SJCRH30 (cell line): ENCODE measurements at places on chromosomes 5 and 9.
A peak's percentile ranks its signal among the peaks of the same experiment; 100 is the strongest.

DNA sequence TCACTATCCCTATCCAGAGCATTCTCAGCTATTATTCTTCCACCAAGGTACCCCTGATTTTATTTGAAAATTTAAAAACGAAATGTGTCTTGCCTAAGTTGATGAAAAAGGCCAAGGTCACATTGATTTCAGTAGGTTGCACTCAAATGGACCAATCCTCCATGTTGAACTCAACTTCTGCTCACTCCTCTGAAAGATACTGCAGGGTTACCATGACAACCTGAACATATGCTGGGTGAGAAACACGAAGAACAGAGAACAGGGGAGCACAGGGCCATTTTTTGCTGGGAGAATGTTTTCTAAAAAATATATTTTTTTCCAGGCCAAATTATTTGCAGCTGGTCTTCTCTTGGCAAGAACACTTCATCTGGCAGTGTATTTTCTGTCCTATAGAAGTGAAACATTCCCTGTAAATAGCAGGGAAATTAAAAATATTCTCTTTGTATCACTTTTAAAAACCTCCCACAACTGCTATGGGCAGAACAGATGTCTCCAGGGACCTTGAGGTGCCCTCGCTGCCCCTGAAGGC lies 215.9 kb downstream of the NXNL2 start:
- DNase-seq: no peak

DNA sequence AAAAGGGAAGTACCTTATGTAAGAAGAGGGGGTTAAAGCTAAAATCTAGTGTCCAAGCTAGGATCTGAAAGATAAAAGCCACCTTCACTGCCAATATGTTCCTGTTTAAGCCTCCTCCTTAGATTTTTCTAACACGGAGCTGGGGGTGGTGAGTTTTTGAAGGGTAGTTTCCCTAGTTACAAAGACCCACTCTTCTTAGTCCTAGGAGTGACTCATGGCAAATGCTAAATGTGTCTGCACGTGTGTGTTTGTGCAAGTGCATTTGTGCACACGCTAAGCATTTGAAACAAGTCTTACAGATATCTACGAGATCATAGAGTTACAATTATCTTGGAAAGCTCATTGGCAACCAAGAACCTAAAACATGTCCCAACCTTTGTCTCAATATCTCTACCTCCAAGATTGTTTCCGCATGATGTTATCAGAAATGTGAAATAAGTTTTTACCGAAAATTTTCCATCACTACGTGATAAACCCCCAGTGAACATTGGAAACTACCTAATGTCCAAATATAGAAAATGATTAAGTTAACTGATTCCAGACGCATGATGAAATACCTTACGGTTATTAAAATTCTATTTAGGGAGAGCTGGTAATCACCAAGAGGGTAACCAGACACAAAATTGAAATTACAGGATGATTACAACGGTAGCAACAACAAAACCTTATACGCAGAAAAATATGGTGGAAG lies 78.0 kb upstream of the HRH2 start:
- no peak for DNase-seq

- no peak for DNase-seq
Observed at GRCh38 chr9:89634995-89635742, 30.4 kb downstream of the GADD45G start.

DNA sequence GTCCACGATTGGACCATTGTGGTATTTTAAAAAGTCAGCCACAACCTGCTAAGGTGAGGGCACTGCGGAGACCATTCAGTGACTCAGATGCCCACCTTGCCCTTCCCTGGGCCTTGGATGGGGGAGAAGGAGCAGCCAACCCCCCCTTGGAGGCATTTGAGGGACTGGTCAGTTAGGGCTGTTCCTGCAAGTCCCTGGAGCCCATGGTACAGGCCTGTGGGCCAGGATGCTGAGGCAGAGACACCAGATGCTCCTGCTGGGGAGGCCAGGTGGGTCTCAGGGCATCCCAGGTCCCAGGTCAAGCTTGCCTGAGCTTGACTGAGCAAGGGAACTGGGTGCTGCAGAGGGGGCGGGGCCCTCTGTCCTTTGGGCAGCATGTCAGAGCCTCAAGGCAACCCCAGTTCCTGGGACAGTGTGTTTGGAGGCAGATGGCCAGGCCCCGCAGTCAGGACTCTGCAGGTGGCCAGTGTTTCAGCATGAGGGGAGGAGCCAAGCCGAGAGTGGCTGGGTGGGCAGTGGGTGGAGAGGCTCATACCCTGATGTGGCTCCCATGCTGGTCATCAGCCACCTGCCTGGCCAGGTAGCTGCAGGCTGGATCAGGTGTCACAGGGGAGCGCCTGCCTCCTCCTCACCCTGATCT lies 27.5 kb downstream of the SLC6A3 start:
- no peak for DNase-seq

- DNase-seq: no peak
Observed at GRCh38 chr5:18276939-18277338, 642.7 kb downstream of the TAF11L14 start.

- peak; percentile 66 for DNase-seq
Observed at GRCh38 chr5:167029488-167029887, 1262.0 kb upstream of the WWC1 start.

GRCh38 chr5:177382423-177383029 lies 1.7 kb upstream of the SLC34A1 start:
- no peak for DNase-seq

DNA sequence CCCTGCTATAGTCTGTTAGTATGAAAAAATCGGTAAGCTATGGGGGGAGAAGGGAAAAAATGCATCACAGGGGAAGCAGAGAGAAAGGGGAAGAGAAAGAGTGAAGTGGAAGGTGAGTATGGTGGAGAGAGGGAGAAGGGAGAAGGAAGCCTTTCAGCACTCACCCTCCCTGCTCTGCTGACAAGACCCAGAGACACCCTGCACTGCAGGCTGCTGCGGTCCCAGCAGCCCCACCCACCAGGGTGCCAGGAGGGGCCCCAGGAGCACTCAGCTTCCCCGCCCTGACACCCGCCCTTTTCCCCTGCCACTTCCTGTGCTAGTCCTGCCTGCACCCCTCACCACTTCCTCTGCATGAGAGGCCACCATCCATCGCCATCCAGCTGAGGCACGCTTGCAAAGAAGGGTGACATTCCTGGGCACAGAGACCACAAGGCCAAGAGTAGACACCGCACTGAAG lies 12.7 kb downstream of the STK10 start:
- no peak for DNase-seq

GRCh38 chr5:61405511-61406295 lies 73.6 kb downstream of the ZSWIM6 start:
- DNase-seq: no peak

DNA sequence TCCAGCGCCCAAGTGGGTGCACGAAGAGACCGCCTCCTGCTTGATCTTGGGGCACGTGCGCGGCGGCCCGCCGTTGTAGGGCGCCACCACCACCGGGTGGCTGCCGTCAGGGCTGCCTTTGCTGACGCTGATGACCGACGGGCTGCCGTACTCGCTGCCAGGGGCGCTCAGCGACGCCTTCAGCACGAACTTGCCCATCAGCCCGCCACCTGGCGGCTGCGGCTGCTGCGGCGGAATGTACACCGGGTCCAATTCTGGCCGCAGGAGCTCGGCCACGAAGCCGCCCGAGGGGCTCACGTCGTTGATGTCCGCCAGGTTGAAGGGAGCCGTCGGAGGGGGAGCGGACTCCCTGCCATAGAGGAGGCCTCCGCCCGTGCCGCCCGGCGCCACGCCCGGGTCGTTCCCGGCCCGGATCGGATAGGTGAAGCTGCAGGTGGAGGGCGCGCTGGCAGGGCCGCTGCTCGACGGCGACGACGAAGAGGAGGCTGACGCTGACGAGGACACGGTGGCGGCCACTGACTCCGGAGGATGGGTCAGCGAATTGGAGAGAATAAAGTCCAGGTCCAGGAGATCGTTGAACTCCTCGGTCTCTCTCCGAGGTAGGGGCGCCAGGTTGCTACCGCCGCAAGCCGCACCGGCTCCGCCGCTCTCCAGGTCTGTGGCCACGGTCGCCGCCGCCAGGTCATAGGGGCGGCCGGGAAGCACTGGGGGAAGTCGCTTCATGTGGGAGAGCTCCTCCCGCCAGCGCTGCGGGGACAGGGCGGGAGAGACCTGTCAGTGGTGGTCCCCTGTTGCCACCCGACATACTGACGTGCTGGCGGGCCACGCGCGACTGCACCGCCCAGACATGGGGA lies 1.8 kb downstream of the KLF4 start:
- DNase-seq: no peak

GRCh38 chr5:31639481-31640411 lies 815 bp downstream of the PDZD2 start:
- DNase-seq: no peak

DNA sequence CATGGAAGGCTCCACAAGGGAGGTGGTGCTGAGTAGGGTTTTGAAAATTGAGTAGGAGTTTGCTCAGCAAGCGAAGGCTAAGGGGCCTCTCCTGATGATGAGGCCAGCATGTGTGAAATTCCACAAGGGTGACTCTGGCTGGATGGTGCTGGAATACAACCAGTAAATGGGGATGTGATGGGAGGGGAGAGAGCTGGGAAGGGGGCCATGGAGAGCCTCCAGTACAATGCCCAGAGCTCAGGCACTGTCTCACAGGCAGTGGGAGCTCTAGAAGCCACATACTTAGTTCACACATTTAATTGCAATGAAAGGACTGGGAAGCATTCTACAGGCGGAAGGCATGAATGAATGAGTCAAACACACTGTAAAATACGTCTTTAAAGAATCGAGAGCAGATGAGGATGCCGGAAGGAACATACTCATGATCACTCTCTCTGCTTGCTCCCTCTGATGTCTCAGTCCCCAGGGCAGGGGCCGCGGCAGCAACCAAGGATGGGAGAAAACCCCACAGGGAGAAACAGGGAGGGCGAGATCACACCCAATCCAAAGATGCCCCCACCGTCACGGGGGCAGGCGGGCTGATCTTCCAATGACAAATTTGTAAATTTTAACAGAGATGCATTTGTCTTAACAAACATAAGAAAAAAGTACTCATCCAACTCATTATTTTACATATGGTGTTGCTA lies 261.0 kb downstream of the NSG2 start:
- no peak for DNase-seq

DNA sequence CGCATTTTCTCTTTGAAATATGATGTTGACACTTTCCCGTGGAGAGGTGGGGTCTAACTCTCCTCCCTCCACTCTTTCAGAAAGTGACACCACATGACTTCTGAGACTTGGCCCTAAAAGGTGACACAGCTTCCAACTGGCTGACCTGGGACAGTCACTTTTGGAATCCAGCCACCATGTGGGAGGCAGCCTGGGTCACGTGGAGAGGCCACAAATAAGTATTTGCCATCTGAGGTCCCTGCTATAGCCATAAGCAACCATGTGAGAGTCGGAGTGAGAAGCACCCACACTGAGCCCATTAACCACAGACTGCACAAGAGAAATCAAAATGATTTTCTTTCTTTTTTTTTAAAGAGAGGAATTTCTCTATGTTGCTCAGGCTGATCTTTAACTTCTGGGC lies 4.1 kb upstream of the PHYKPL start:
- no peak for DNase-seq

DNA sequence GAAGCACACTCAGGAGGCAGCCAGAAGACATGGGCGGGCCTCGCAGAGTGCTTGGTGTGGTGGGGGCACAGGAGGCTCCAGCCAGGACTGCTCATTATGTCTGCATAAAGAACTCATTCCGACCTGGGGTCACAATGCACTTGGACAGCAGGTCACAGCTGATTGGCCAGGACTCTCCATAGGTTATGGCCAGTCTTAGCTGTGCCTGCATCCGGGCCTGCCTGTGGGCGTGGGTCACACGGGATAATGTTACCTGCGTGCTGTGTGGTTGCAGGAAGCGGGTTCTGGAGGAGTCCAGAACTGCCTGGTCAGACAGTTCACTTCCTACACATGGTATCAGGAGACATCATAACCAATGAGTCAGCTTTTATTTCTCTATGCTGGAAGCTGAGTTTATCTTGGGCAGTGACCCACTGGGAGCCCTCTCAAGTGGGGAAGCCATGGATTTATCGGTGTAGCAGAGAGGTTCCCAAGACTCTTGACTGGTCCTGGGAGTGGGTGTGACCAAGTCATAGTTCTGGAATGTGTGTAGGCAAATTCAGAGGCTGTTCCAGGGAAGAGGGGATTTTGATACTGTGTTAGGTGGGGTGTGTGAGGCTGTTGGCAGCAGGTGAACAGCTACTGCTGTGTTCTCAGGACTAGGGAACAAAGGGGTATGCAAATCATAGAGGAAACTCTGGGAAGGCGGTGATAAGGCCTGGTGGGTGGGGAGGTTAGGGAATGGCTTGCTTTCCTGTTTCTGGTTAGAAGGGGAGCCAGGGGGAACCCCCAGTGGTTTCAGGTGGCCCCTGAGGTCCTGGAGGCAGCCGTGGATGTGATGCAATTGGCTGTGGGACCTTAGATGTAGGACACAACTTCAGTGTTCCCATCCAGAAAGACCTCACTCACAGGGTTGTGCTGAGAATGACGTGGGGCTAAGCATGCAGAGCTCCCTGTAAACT lies 51.3 kb downstream of the ARHGEF37 start:
- DNase-seq: no peak

DNA sequence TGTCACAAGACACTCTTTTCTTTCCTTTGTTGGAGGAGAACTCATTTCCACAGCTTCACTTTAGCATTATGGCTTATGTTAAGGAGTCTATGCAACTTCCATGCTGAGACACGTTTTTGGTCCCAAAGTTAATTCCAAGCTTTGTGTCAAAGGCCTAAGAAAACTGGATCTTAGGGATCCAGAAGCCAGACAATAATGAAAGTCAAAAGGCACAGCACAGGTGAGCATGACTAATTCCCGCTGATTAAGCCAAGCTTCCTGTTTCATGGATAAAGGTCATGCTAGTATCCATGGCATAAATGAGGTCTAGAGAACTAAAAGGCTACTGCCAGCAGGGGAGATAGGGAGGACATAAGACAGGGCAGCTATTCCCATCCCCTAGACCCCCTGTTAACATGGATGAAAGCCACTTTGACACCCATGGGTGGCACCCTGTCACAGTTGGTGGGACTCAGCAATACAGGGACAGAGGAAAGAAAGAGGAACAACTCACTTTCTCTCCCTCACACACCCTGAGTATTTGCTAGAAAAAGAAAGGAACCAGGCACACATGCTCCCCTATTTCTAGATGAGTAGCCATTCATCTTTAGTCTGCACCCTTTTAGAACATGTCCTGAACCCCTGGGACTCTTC lies 438.1 kb upstream of the CDH9 start:
- no peak for DNase-seq

DNA sequence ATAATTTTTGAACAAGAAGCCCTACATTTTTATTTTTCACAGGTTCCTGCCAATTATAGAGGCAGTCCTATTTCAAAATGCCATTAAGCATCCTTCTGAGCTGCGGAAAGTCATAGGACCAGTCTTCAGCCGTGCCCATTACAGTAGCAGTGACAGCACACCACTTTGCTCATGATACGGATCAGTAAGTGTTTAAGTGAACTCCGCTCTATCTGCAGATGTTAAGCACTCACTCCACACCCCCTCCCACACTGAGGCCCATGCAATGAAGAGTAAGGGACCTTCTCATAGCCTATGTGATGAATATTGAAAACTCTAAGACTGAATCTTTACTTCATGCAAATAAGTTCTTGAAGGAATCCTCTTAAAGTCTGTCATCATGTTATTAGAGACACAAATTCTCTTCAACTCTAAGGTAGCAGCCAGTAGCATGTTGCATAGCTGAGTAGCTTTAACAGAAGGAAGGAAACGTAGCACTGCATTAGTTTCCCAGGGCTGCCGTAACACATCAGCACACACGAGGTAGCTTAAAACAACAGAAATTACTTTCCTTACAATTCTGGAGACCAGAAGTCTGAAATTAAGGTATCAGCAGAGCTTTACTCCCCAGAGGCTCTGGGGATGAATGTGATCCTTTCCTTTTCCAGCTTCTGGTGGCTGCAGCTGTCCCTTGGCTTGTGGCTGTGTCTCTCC lies 20.3 kb upstream of the TAF11L2 start:
- no peak for DNase-seq
